ENCODE measurements at places on chromosomes 1 and 21.

DNA sequence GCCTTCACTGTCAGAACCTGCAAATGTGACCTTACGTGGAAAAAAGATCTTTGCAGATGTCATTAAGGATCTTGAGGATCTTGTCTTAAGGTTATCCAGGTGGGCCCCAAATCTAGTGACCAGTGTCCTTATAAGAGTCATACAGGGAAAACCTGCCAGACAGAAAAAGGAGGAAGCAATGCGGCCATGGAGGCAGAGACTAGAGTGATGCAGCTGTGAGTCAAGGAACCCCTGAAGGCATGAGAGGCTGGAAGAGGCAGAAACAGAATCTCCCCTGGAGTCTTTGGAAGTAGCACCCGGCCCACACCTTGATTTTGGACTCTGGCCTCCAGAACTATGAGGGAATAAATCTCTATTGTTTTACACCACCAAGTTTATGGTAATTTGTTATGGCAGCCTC is 36.5 kb upstream of the DNASE2B start:
- DNase-seq, result no peak

DNA sequence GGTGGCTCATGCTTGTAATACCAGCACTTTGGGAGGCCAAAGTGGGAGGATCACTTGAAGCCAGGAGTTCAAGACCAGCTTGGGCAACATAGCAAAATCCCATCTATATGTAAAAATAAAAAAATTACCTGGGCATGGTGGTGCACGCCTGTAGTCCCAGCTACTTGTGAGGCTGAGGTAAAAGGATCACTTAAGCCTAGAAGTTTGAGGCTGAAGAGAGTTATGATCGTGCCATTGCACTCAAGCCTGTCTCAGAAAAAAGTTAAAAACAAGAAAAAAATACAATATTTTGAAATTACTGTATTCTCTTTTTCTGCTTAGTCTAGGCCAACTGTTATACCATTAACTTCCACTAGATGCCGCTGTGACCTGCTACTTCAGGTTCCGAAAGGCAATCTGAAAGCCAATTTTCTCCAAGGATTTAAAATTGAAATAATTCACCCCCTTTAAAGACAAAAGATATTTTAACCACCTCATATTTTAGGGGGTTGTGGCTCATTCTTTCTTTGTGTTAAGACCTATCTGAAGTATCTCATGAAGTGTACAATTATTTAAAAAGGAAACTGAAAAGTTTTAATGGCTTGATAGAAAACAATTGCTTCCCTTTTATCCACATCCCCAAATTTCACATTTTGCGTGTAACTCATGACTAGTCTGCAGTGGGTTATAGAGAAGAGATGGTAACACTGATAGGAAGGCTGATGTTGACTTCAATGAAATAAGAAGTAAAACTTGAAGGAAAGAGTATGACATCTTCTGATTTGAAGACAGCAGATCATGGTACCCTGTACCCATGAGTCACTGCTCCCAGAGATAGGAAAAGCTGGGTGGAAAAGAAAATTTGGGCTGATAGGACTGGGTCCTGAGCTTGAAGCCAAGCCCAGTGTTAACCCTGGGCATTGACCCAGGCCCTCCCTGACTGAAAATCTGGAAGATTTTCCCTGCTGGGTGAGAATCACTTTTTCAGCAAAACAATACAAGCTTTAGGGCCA is 24.4 kb upstream of the CLDN14 start:
- peak; percentile 51 for DNase-seq

DNA sequence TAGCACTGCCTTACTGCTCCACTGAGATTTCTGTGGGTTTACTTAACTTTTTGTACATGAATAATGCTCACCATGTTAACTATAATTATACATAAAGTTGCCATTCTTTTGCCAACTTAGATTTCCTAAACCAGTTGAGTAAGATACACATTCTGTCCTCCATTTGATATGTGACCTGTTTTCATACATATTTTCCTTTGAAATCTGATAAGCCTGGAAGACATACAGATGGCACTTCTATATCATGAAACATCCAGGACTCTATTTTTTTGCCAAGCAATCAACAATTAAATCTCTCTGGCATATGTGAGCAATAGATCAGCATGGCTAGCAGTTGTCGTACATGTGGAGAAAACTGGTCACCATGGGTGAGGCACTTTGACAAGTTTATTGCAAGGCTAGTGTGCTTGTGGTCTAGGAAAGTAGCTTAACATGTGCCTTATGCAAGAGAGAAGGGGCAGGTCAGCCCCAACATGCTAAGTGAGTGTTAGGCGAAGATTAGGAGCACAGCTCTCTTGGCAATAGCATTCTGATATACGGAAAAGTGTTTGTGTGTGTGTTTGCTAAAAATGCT is 14.2 kb downstream of the PRRX1 start:
- DNase-seq, result no peak

- no peak for DNase-seq
Measured at GRCh38 chr1:167223144-167224103, 2.7 kb downstream of the POU2F1 start.

GRCh38 chr1:19178734-19179398 is 31.2 kb downstream of the UBR4 start:
- DNase-seq, result no peak

- DNase-seq, result no peak
Measured at GRCh38 chr1:155471891-155472290, 90.7 kb downstream of the ASH1L start.

DNA sequence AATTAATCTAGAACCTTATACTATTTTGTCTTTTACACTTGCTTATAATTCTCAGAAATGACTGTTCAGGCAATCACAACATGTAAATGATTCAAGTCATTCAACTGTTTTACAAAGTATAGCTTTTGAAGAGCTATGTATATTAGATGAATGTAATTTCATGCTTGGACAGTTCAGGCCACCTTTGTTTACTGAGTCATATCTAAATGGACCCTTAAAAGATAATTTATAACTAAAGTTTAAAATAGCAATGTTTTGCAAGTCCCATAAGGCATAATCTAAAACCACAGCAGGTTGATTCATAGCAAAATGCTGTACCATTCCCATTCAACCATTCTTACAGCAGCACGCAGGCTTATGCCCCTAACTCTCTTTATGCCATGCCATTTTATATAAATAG is 64.8 kb downstream of the PIK3R3 start:
- no peak for DNase-seq

DNA sequence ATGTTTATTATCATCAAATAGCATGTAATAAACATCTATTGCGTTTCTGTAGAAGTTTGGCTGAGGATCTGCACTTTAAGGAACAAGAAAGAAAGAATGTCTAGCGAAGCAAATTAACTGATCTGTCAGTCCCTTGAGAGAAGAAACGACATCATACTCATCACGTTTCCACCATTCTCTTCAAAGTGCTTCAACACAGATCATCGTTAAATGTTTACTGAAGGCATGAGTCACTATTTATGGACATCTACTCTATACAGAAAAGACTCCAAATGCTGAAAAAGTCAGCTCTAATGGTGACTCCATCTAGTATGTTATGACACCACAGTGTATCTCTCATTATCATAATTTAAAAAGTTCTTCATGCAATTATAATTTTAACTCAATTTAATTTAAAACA is 369.1 kb downstream of the RGS7 start:
- peak; percentile 1 for DNase-seq

GRCh38 chr21:41630249-41630648 is 122.3 kb upstream of the TMPRSS2 start:
- DNase-seq, result peak; percentile 97

DNA sequence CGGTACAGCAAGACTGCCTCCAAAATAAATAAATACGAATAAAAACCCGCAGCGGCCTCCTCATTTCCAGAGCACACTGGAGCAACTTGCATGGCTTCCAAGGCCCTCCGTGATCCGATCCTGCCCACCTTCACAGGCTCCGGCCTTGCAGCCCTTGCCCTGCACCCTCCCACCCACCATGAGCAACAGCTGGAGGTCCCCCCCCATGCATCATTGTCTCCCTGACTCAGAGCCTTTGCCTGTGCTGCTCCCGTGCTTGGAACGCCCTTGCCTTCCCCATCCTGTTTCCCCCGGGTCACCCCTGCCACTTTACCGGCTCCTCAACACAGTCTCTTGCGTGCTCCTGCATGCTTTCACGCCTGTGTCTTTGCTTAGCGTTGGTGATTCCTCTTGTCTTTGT is 71.0 kb upstream of the ANGPTL1 start:
- peak; percentile 11 for DNase-seq

DNA sequence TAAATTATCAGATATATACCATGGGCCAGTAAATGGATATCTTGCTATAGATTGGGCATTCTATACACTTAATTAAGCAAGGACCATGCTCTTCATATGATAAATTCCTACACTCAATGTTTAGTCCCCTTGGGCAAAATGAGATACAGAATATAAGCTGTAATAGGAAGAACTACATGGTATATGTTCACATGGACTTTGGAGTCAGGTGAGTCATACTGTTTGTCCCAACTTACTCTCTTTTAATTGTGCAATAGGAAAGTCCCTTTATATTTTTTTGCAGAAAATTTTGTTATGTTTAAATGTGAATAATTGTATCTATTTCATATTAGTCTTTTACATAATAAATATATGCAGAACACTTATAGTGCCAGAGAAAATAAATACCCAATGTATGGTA is 820.2 kb upstream of the ADAMTS5 start:
- no peak for DNase-seq

DNA sequence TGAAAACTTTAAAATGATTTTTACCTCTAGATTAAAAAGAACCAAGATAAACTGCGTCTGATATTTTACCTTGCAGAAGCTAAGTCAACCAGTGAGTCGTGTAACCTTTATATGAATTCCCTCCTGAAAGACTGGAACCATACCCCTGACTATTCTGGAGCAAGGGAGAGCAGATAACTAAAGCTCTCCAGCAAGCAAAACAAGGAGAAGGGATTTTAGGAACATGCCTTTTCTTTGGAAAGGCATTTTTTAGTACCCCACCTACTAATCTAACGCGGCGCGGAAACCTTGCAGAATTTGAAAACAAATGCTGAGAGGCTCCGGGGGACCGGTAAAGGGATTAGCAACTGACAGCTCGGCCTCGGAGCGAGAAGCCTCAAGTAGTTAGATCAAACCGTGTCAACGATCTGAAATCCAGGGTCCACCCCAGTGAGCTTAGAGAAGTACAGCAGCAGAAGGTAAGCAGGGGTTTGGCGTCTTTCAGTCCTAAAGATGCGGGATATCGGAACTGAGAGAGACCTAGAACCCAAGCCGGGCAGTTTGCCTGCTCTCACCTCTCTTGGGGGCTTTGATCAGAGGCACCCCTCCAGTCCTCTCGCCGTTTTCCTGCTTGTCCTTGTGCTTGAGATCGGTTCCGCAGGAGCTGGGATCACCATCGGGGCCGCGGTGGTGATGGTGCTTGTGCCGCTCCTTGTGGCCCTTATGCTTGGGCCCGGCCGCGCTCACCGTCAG is 954 bp downstream of the RSBN1 start:
- DNase-seq, result no peak

DNA sequence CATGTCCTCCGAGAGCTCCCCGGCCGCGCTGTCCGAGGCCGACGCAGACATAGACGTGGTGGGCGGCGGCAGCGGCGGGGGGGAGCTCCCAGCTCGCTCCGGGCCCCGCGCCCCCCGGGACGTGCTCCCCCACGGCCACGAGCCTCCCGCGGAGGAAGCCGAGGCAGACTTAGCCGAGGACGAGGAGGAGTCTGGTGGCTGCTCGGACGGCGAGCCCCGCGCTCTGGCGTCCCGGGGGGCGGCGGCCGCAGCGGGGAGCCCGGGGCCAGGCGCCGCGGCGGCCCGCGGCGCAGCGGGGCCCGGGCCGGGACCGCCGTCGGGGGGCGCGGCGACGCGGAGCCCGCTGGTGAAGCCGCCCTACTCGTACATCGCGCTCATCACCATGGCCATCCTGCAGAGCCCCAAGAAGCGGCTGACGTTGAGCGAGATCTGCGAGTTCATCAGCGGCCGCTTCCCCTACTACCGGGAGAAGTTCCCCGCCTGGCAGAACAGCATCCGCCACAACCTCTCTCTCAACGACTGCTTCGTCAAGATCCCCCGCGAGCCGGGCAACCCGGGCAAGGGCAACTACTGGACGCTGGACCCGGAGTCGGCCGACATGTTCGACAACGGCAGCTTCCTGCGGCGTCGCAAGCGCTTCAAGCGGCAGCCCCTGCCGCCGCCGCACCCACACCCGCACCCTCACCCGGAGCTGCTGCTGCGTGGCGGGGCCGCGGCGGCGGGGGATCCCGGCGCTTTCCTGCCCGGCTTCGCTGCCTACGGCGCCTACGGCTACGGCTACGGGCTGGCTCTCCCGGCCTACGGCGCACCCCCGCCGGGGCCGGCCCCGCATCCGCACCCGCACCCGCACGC is 547 bp downstream of the FOXD2 start:
- peak; percentile 7 for DNase-seq

GRCh38 chr1:31166462-31166861 is 73.2 kb downstream of the NKAIN1 start:
- DNase-seq, result no peak

DNA sequence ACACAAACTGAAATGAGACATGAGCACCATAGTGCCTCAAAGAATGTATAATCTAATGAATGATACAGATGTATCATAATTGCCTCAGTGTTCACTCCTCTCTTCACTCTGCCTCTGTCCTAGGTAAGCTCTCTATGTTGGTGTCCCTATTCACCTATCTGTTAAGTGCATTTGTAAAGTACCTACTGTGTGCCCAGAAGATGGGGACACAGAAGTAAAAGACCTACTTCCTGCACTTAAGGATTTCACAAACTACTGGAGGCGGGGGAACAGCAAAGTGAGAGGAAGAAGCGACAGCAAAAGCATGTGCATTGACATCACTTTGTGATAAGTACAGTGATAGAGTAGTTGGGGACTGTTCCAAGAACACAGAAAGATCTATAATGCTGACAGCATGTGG is 18.1 kb downstream of the RD3 start:
- no peak for DNase-seq

DNA sequence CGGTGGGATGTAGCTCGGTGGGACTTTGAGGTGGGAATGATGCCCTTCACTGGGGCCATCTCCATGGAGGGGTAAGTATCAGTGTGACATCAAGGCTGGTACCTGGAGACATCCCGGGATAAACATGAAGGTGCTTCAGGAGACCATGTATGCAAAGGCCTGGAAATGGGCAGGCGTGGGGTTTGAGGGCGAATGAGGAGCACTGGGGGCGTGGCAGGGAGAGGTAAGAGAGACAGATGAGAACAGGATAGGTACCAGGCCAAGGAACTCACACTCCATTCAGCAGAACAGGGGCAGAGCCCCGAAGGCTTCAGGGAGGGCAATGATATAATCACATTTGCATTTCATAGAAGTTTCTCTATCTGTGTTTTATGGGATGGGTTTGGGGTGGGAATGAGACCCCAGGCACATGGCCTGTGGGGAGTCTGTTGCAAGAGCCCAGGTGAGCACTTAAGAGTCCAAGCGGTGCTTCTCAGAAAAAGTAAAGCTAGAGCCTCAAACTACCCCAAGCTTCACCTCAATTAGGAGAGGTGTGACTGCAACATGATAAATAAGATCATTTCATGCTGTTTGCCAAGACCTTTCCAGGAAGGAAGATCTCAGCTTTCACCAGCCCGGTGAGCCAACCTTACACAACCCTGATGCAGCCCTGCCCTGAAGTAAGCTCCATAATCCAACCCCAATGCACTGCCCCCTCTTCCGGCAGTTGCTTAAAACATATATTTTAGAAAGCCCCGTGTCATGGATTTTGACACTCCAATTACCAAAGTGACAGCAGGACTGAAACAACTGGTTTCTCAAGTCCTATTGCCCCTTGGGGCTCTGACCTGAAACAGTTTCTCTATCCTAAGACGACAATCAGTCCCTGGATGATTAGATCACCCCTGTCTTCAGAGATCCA is 7.4 kb downstream of the S100A9 start:
- DNase-seq, result no peak

GRCh38 chr1:204331275-204331674 is 28.5 kb downstream of the PLEKHA6 start:
- DNase-seq, result no peak

GRCh38 chr1:101474039-101474665 is 237.3 kb downstream of the S1PR1 start:
- DNase-seq, result peak; percentile 1

- no peak for DNase-seq
Measured at GRCh38 chr1:79264285-79264684, 257.8 kb upstream of the ADGRL4 start.
